AML-193 (cell line): ENCODE measurements at places on chromosomes 7 and 10.
A peak's percentile ranks its signal among the peaks of the same experiment; 100 is the strongest.

- DNase-seq, result no peak
Measured at GRCh38 chr10:83657487-83657886, 481.8 kb upstream of the GHITM start.

GRCh38 chr10:91635401-91636400, 2.8 kb upstream of the PPP1R3C start:
- peak; percentile 51 for DNase-seq

- DNase-seq, result no peak
Measured at GRCh38 chr10:128630787-128631252, 504.6 kb upstream of the MKI67 start.

DNA sequence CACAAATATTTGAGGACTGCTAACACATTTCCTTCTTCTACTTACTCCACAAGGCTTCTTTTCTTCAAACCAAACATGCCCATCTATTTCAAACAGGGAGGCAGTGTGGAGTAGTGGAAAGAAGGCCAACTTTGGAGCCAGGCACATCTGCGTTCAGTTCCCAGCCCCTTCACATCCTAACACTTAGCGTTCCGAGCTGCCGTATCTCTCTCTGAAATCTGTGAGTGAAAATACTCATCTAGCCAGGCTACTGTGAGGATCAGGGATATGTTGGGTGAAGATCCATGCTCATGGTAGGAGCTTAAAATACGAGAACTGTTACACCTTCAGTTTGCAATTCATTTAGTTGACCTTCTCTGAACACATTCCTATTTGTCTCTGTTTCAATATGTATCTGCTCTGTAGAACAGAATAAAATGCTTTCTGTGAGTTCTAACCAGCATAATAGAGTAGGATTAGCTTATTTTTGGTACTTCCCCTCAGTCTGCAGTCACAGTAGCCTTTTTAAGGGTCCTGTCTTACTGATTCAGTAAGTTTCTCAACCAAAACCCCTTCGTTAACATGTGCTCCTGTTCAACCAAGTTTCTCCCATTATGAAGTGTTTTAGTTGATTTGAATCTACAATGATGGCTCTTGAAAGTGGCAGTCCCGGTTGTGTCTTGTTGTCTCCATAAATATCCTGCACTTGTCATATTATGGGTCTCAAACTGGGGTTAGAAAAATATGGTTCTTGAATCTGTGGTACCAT, 3.3 kb upstream of the MEST start:
- DNase-seq, result no peak

DNA sequence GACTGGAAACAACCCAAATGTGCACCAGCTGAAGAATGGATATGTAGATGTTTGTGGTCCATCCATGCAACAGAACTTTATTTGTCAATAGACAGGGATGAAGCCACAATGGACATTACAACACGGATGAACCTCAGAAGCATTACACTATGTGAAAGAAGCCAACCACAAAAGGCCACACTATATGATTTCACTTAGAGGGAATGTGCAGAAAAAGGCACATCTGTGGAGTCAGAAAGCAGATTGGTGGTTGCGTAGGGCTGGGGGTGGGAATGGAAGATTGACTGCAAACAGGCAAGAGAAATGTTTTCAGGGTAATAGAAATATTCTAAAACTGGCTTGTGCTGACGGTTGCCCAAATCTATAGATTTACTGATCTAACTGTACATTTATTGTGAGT, 34.3 kb upstream of the WASHC2A start:
- no peak for DNase-seq

DNA sequence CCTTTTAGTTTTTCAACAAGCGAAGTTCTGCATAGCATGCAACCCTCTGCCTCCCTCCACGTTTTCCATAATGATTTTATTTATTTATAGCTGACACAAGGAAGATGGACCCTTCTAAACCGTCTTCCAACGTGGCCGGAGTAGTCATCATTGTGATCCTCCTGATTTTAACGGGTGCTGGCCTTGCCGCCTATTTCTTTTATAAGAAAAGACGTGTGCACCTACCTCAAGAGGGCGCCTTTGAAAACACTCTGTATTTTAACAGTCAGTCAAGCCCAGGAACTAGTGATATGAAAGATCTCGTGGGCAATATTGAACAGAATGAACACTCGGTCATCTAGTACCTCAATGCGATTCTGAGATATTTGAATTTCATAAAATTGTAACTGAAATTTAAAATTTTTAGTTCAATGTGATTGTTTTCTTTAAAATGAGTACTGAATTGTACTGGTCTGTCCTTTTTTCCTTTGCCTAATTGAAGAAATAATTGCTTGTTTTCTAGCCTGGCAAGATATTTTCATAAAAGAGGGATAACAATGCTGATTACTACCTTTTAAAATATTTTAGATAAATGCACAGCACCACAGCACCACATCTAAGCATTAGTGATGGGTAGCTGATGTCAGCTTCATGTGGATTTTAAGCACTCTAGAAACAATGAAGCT, 41.5 kb upstream of the SLC39A12 start:
- DNase-seq, result peak; percentile 60

DNA sequence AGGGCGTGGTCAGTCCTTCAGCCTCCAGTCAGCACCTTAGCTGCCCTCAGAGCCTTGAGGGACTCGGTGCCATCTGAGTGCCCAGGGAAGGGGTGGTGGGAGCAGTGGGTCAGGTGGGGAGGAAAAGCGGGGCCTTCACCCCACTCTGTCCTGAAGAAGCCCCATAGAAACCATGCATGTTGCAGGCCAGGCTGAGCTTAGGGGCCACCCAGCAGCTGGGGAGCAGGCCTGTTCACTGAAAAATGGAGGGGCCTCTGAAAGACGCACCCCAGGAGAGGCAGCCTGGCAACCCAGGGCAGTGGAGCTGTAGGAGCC, 144.3 kb downstream of the GRID1 start:
- no peak for DNase-seq

- DNase-seq, result no peak
Measured at GRCh38 chr7:37040330-37040729, 316.0 kb upstream of the AOAH start.

DNA sequence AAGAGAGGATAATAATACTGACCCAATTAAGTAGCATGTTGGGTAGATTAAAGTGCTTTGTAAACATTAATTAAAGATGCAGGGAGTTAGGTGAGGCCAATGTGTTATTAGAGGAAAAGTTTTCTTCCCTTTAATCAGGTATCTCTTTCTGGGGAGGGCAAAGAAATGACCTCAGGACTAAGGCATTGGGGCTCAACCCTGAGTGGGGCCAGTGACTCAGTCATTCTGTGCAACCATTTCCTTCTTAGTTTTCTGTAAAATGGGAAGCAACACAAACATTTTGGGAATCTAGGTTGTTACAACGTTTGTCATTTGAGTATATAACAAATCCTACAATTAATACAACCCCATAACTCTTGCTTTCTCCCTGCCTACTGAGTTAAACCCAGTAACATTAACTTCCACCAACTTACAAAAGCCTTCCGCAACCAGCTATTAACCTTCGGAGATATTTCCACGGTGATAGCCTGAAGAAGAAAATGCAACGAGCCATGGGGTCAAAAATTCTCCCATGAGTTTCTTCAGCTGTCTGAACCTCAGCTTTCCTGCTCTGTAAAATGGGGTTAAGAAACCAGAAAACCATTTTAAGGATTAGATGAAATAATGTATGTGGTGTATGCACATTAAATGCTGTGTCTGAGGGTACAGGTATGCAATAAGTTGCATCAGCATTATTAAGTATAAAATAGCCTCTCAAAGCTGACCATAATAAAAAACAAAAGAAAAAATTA, 965 bp upstream of the PROSER2 start:
- DNase-seq, result no peak

GRCh38 chr10:78831461-78831860, 237.3 kb upstream of the ZMIZ1 start:
- no peak for DNase-seq

DNA sequence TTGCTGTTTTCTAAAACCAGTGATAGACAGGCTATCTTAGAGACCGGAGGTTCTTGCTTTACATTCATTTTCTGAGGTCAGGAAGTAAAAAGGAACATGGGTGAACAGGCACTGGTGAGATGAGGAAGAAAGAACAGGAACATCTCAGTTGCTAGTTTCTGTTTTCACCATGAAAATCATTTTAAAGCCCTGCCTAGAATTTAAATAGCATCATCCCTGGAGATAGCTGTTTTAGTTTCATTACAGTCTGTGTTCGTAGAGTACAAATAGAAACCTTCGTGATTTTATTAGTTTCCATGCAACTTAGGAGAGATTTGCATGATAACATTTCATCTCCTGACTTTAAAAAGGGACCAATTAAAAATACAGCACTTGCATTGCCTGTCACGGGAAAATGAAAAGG, 14.7 kb downstream of the KCNMA1 start:
- DNase-seq, result no peak

GRCh38 chr10:5510281-5511072, 11.1 kb upstream of the CALML5 start:
- DNase-seq, result no peak

DNA sequence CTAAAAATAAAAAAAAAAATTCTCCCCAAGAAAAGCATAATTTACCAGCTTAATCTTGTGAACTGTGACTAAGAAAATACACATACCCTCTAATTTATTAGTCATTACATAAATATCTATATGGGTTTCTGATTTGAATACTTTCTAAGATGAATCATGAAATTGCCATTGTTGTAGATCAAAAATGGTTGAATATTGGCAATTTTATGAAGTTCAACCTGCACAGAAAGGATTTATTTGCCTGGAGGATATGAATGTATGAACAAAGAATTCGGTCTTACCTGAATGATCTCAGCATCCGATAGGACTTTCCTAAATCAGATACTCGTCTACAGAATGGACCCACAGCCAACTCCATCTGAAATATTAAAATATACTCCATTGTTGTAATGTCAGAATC, 61.5 kb downstream of the HBP1 start:
- no peak for DNase-seq

- DNase-seq, result peak; percentile 30
Measured at GRCh38 chr7:99109108-99110051, 34.5 kb downstream of the SMURF1 start.

GRCh38 chr7:18200266-18200665, 172.6 kb upstream of the PRPS1L1 start:
- no peak for DNase-seq

- DNase-seq, result no peak
Measured at GRCh38 chr10:106631016-106631702, 533.3 kb downstream of the SORCS1 start.

DNA sequence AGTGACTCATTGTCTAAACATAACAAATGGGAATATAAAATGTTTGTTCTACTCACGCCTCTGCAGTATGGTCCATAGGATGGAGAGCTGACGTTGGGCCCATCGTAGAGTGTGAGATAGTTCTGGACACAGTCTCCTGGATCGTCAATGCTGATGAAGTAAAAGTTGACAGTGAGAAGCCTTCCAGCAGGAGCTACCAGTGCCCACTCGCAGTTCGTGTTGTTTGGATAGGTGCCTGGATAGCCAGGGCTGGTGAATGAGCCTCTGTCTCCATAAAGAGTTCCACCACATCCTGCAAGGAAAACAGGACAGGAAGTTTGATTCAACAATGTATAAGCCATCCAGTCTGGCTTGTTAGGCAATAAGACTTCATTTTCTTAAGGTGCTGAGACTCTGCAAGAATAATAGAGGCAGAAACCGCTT, 79.6 kb downstream of the OR13A1 start:
- no peak for DNase-seq

DNA sequence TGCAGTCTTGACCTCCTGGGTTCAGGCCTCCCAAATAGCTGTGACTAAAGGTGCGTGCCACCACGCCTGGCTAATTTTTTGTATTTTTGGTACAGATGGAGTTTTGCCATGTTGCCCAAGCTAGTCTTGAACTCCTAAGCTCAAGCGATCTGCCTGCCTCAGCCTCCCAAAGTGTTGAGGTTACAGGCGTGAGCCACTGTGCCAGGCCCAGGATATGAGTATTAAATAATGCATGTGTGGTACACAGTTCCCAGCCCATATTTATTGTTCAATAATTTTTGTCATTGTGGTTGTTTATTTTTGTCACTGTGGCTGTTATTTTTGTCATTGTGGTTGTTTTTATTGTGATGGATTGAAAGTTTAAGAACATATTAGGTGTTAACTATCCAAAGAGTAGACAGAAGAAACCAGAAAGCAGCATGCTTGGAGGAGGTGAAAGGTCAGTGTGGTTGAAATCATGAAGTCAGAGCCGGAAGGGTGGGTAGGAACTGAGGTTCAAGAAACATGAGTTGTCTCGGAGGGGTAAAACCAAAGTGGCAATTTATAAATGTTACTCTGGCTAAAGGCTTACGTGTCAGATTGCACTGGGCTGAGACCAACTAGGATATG, 45.0 kb downstream of the MRC1 start:
- DNase-seq, result no peak

- DNase-seq, result no peak
Measured at GRCh38 chr7:28738412-28738811, 219.7 kb downstream of the TRIL start.

- no peak for DNase-seq
Measured at GRCh38 chr7:137888241-137888640, 41.5 kb upstream of the DGKI start.

GRCh38 chr7:47371733-47372368, 210.1 kb downstream of the TNS3 start:
- DNase-seq, result no peak

- no peak for DNase-seq
Measured at GRCh38 chr10:5618829-5619228, 47.6 kb downstream of the ASB13 start.

- no peak for DNase-seq
Measured at GRCh38 chr7:99098286-99098823, 45.6 kb downstream of the SMURF1 start.

DNA sequence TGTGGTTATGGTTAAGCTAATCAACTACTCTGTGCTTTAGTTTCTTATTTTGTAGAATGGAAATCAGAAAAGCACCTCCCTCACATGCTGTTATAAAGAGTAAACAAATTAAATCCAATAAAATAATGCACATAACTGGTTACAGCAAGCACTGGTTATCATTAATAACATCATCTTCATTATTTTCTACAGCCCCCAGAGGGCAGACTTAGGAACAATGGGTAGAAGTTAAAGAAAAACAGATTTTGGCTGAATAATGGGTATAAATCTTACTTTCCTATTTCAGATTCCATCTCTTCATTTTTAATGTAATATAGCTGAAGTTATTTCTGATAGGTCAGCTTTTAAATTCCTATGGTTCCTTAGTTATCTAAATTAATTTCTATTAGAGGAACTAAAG, 126.5 kb downstream of the DOCK4 start:
- peak; percentile 12 for DNase-seq

DNA sequence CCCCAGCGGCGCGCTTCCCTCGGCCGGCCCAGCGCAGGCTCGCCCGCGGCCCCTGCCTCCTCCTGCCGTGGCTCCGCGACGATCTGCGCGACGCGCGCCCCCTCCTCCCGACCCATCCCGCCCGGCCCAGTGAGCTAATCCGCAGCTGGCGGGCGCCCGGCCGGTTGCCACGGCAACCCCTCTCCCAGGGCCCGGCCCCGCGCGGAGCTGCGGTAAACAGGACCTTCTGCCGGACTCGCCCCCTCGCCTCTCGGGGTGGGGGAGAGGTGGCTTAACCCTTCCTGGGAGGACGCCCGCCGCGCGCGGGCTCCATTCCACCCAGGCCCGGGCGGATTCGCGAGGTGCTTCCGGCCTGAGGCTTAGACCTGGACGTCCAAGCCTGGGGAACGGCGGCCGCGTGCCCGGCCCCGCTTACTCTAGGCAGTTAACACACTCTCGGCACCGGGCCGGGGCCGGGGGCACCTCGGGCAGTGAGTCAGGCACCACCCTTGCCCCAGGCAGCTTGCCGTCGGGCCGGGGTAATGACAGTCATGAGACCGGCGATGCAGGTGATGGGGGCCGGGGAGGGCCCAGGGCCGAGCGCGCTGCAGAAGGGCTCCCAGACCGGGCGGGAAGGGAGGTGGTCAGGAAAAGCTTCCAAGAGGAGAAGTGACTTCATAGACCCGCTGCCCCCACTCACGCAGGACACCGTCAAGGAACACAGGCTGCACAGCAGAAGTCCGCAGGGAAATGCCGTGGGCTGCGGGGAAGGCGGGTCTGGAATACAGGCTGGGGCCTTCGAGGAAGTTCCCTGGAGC, at the start of gene DENND2A:
DENND2A (minus strand) TSS at position 87 of the 797 bp plus-strand sequence. CDS start 38,416 bp downstream, outside the sequence.
- no peak for DNase-seq
